PC-9 (cell line): ENCODE measurements at places on chromosomes 2 and 18. TPM values are rescaled to one million over a fixed set of nuclear protein-coding genes. Genes with fewer than 3 reads are reported as not detected.

- H3K4me3 ChIP-seq, result no peak overlapping the region
- H3K4me1 ChIP-seq, result no peaks in the 10 kb centered on the region
- H3K27me3 ChIP-seq, result 0 out of 2 replicates have a peak, but pooled peaks cover 5% of the 10 kb centered on the region
- no peak overlapping the region for H3K27ac ChIP-seq
- H3K36me3 ChIP-seq, result no peaks in the 10 kb centered on the region
Observed at GRCh38 chr18:11324510-11324909, 175.1 kb upstream of the PIEZO2 start.

The HS6ST1 gene
- 20.2 and 26.2 TPM in 2 replicates for total RNA-seq

- no peak overlapping the region for H3K27ac ChIP-seq
- H3K4me3 ChIP-seq, result no peak overlapping the region; the same call in 1 of the 2 replicates
- peaks cover 15% of the 10 kb centered on the region for H3K4me1 ChIP-seq
- no peak for DNase-seq
- no peaks in the 10 kb centered on the region for H3K27me3 ChIP-seq
Observed at GRCh38 chr2:189439342-189439741, 1.9 kb upstream of the WDR75 start.

- DNase-seq, result no peak
- H3K4me3 ChIP-seq, result no peak overlapping the region
- no peaks in the 10 kb centered on the region for H3K4me1 ChIP-seq
- H3K27me3 ChIP-seq, result no peaks in the 10 kb centered on the region
- no peak overlapping the region for H3K27ac ChIP-seq
Observed at GRCh38 chr2:128358941-128359731, 40.5 kb upstream of the HS6ST1 start.

DNA sequence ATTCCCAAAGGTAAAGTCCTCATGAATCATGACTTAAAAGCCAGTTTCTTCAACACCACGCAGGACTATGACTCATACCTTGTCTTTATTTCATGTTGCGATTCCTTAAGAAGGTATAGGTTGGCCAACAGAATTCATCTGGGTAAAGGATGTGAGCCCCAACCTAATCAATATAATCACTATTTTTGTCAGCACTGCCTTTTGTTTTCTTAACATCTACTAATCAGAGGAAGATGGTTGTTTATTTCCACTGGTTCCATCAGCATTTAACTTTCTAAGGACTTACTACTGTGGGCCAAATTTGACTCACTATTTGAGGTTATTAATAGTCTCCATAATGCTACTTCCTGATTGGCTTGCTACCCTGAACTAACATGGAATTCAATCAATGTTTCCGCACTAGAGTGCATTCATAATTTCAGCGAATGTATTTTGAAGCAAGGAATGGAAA lies 78.6 kb downstream of the SCG2 start:
- peaks cover 9% of the 10 kb centered on the region; the same call in 1 of the 2 replicates for H3K4me1 ChIP-seq
- H3K27ac ChIP-seq, result no peak overlapping the region
- no peaks in the 10 kb centered on the region for H3K27me3 ChIP-seq
- H3K36me3 ChIP-seq, result no peaks in the 10 kb centered on the region

- H3K27me3 ChIP-seq, result no peaks in the 10 kb centered on the region
- H3K4me3 ChIP-seq, result no peak overlapping the region
- no peaks in the 10 kb centered on the region for H3K36me3 ChIP-seq
Observed at GRCh38 chr2:160603771-160604510, 110.3 kb upstream of the RBMS1 start.

The CYS1 gene
- total RNA-seq, result 0.43 and 0.61 TPM in 2 replicates

- H3K27me3 ChIP-seq, result peaks cover 67% of the 10 kb centered on the region
- no peak for DNase-seq
- H3K4me3 ChIP-seq, result no peak overlapping the region
- no peaks in the 10 kb centered on the region for H3K36me3 ChIP-seq
- no peaks in the 10 kb centered on the region for H3K4me1 ChIP-seq
Observed at GRCh38 chr18:10743766-10744165, 217.9 kb downstream of the NAPG start.

DNA sequence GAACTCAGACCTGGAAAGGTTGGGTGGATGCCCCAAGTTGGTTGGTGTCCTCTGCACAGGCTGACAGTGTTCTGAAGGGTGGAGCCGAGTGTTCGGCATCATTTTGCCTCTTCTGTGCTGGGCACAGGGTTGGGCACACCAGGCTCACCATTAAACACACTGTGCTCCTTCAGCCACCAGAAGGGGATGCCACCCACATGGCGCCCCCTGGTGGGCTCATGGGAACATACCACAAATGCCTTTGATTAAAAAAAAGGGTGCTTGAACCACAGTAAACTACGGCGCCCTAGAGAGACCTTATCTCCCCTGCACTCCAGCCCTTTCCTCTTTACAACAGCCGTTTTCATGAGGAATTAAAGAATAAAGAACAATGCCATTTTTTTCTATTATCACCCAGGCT lies 89.4 kb downstream of the CELF4 start:
- no peaks in the 10 kb centered on the region for H3K4me1 ChIP-seq
- peaks cover 28% of the 10 kb centered on the region; the same call in 1 of the 2 replicates for H3K27me3 ChIP-seq
- DNase-seq, result no peak
- H3K4me3 ChIP-seq, result no peak overlapping the region
